Right cardiac atrium (tissue), 5 donors: ENCODE measurements at places on chromosomes 12 and 14. TPM values are rescaled to one million over a fixed set of nuclear protein-coding genes. Genes with fewer than 3 reads are reported as not detected.

- DNase-seq = no peak
These were observed 239.2 kb downstream of the MSRB3 start for GRCh38 chr12:65517656-65518210.

DNA sequence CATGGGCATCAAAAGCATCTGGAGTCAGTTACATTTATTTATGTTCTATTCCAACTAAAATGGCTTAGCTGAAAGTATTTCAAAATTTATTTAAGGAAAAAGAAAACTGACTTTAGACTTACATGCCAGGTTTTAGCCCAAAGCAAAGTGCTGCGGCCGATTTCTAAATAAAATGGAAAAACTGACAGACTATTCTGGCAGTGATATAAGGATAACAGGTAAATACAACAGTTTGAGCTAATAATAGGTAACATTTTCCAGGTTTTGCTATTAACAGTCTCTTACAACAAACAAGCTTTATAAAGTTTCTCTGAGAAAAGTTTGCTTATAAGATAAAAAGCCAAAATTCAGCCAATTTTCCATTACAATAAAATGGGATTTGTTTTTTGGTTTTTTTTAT is 937.2 kb upstream of the FLRT2 start:
- no peak for DNase-seq

GRCh38 chr14:92610849-92611271 is 97.3 kb downstream of the RIN3 start:
- no peak for DNase-seq

DNA sequence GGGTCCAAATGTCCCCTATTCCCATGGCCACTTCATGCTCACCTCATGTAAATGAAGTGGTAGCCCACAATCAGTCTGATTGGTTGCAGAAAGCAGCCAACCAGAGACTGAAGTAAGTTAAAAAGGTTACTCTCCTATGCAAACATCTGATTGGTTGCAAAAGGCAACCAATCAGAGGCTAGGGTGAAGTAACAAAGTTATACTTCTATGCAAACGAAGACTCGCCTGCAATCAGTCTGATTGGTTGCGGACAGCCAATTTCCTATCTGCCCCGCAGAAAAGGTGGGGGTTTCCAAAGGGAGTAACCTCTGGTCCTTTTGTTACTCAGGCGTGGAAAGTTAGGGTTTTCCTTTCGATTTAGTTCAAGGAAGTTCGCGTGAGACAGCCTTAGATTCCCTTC is 208.1 kb upstream of the NEDD1 start:
- no peak for DNase-seq

- no peak for DNase-seq
These were observed 222.3 kb downstream of the SLC41A2 start for GRCh38 chr12:104735801-104736200.

Gene CLEC4C
- not detected for total RNA-seq

Gene AJUBA
- 6.4 TPM for total RNA-seq

Gene ABCD2
- 9.4 TPM for total RNA-seq

Gene SLC38A4
- 1.4 TPM for total RNA-seq

Gene RPGRIP1
- total RNA-seq = 1.0 TPM
